ENCODE measurements at places on chromosomes 11 and 22.
A peak's percentile ranks its signal among the peaks of the same experiment; 100 is the strongest.

GRCh38 chr11:12382451-12382850 is 5.1 kb downstream of the PARVA start:
- no peak for DNase-seq

DNA sequence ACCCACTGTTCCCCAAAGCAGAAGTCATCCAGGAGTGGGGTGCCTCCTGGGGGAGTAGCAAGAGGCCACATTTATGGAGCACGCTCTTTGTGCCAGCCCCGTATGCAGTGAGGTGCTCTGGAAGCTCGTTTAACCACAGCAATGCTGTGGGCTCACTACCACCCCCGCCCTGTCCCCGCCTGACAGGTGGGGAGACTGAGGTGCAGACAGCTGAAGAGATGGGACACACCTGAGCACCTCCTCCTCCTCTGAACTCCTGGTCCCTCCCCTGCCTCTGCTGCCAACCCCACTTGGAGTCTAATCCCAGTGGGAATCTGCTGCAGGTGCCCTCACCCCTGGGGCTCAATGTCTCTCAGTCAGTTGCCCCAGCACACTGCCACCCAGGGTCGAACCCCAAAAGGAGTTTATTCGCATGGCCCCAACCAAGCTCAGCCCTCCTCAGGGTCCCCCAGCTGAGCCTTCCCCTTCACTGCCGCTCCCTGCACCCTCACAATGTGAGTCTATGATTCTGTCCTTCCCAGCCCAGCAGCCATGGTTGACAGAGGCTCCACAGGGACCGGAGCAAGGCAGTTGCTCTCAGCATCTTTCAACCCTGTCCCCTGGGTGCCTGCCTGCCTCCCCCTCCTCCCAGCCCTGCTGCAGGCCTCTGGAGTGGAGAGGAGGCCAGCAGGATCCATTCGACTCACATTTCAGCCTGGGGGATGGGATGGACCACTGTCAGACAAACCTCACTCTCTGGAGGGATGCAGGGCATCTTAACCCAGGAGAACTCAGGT is 13.3 kb upstream of the BCR start:
- no peak for DNase-seq

- DNase-seq, result no peak
Observed at GRCh38 chr11:80517701-80518100, 1076.9 kb upstream of the TENM4 start.

DNA sequence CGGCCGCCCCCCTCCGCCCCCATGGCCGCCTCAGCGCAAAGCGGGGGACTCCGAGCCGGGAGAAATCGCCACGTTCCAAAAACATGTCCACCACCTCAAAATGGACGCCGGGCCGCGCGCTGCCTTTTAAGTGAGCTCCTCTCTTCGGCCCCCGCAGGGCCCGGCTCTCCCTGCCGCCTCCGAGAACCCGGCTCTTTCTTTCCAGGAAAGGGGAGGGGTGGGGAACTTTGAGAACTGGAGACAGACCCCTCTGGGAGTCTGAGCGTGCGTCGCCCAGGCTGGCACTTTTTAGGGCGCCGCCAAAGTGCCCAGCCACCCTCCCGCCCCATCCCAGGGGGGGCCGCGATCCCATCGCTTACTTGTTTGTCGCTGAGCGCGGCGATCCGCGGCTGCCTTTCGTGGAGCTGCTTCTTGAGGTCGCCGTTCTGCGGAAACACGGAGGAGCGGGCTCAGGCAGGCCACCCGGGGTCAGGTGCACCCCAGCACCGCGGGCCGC is 1.6 kb downstream of the PHF21B start:
- no peak for DNase-seq

- peak; percentile 73 for DNase-seq
Observed at GRCh38 chr22:42649246-42650099, at the start of gene CYB5R3. Gene CYB5R3 (minus strand): TSS chr22:42649392. CDS start chr22:42649315, 77 bp downstream.
